ENCODE measurements at places on chromosomes 6 and 20.

GRCh38 chr20:56350842-56351241 is 7.9 kb upstream of the FAM210B start:
- DNase-seq: peak; percentile 46

DNA sequence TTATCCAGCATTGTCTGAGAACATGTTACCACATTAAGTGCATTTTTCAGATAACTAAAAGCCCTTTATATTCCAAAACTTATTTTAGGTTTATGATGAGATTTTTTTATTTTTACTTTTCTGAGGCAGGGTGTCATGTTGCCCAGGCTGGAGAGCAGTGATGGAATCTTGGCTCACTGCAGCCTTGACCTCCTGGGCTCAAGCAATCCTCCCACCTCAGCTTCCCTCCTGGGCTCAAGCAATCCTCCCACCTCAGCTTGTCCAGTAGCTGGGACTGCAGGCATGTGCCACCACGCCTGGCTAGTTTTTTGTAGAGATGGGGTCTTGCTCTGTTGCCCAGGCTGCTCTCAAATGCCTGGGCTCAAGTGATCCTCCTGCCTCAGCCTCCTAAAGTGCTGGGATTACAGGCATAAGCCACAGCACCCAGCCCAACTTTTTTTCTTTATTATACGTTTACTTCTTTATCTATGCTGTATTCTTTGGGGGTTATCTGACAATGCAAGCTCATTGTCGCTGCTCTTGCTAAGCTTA is 6.2 kb downstream of the DYNLT1 start:
- DNase-seq: no peak

DNA sequence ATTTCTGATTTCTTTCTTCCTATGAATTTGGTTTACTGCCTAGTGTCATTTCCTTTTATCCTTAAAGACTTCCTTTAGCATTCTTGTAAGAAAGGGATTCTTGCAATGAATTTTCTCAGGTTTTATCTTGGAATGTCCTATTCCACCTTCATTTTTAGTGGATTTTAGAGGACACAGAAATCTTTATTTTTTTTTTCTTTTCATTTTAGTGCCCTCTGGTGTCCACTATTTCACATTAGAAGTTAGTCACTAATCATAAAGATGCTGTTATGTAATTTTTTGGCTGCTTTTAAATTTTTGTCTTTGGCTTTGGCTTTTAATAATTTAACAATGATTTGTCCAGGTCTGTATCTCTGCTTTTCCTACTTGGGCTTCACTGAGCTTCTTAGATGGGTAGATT is 28.1 kb downstream of the LMBRD1 start:
- DNase-seq: no peak

GRCh38 chr6:167856999-167857660 is 30.4 kb downstream of the AFDN start:
- DNase-seq: no peak

DNA sequence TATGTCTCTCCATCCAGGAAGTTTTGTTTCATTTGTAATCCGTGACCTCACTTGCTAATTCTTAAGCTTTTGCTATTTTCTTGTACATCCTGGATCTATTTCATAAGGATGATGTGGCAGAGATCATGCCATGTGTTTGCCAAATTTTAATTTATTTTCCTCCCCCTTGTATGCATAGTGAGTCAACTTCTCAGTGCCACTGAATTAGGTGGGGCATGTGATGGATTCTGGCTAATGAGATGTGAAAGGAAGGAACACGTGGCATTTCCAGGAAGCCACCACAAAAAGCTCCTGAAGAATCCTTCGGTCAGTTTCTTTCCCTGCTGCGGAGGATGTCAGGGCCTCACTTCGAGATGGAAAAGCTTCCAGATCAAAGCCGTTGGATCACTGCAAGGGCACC is 86.2 kb upstream of the PRL start:
- DNase-seq: no peak

- DNase-seq: no peak
These were observed 1.7 kb upstream of the GMPR start for GRCh38 chr6:16236631-16237199.

- DNase-seq: peak; percentile 54
These were observed 9.4 kb upstream of the KHDC1L start for GRCh38 chr6:73234733-73235132.

DNA sequence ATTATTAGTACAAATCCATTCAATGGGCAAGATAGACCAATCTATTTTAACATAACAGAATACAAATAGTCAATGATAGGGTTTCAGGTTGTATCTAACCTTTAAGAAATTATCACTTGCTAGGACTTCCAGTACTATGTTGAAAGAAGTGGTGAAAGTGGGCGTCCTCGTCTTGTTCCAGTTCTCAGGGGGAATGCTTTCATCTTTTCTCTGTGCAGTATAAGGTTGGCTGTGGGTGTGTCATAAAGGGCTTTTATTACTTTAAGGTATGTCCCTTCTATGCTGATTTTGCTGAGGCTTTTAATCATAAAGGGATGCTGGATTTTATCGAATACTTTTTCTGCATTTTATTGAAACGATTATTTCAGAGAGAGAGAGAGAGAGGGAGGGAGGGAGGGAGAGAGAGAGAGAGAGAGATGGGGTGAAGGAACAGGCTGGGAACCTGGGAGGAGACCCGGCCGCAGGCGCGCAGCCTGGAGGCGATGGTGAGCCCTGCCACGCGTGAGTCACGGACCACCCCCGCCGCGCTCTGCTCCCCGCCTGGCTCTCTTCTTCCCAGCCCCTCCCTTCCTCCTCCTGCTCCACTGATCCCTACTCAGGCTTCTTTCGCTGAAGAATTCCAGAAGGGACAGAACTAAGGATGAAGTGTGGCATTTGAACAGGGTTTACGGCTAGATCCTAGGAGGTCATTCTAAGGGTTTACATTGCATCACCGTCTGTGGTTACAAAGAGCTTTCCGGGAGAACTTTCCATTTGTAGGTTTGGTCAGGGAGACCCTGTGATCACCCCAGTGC is 45.5 kb upstream of the HLA-E start:
- DNase-seq: no peak

All from GM04503 (cell line).